ENCODE measurements at places on chromosomes 3 and 15.
A peak's percentile ranks its signal among the peaks of the same experiment; 100 is the strongest.

GRCh38 chr3:157948605-157949383, 157.4 kb downstream of the SHOX2 start:
- no peak for DNase-seq

GRCh38 chr3:24365168-24365567, 129.5 kb downstream of the THRB start:
- no peak for DNase-seq

DNA sequence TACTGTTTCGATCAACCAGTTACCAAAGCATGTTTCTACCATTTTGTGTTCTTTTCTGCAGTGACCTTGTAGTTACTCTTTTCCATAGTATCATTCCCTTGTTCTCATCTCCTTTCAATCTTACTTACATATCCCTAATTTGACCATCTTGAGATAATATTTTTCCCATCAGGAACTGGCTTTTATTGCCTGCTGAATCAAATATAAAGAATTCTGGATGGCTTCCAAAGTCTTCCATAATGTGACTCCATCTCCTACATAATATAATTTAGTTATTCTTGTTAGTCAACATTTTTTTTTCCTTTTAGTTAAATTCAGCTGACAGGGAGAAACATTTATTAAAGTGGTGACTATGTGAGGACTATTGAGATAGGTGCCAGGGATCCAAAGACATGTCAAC, 7.0 kb downstream of the USP8 start:
- no peak for DNase-seq

DNA sequence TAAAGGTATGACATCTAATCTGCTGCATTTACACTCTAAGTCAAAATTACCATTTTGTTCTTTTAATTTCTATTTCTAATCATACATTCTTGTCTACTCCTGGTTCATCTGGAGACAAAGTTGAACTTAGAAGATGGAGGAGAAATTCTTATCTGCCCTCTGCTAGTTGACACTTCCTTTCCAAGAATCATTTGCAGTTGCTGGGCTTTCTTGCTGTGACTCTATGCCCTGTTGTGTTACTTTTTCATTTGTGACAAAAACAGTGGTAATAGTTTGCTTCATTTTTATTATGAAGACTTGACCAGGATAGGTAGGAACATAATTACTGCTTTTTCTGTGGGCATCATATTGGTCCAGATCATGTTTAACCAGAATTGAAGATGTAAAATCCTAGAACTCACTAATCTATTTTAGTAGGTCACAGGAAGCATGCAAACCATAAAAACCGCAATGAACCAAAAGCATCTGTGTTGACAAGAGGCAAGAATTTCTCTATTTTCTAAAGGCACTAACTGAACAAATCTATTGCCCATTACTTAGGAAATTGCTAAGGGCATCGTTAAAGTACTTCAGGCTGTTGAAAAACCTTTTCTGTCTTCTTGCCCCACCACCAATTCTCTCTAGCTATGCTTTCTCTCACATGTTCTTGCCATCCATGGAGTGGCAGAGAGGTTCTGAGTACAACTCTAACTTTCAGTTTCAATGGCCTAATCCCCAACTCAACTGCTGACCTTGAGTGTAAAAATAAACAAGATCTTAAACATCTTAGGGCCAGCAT, 4.2 kb upstream of the CCR2 start:
- DNase-seq: peak; percentile 27

DNA sequence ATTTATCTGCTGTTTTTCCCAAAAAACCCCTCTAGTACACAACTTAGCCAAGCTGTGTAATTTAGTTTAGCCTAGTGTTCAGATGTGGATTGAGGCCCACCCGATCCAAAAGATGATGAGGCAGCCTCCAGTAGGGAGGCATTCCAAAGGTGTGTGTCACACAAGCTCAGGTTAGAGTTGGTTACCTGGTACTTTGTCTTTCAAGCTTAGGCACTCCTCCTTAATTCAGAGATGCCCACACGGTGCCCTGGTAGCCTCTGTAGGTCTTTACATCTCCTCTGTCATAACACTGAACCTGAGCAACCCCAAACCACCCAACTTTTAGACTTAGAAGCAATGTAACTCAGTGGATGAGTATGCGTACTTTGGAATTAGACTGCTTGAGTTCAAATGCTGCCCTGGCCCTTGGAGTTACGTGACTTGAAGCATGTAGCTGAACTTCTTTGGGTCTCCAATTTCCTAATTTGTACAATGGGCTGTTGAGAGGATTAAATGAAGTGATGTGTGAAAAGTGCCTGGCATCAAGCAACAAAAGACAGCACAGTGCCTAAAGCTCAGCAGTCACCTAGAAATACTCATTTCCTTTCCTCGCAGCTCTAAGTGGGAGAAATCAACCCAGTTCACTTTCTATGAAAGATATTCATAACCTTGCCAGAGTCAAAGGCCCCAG, 284.6 kb upstream of the RARB start:
- no peak for DNase-seq

GRCh38 chr3:147383617-147384016, 22.7 kb downstream of the ZIC4 start:
- DNase-seq: no peak

GRCh38 chr3:13353936-13354542, 66.1 kb downstream of the NUP210 start:
- DNase-seq: no peak

- DNase-seq: no peak
Observed at GRCh38 chr3:119310071-119310470, 15.9 kb downstream of the ARHGAP31 start.

GRCh38 chr3:192553707-192554106, 173.6 kb downstream of the FGF12 start:
- DNase-seq: no peak

GRCh38 chr3:61688307-61688984, 127.1 kb downstream of the PTPRG start:
- no peak for DNase-seq

DNA sequence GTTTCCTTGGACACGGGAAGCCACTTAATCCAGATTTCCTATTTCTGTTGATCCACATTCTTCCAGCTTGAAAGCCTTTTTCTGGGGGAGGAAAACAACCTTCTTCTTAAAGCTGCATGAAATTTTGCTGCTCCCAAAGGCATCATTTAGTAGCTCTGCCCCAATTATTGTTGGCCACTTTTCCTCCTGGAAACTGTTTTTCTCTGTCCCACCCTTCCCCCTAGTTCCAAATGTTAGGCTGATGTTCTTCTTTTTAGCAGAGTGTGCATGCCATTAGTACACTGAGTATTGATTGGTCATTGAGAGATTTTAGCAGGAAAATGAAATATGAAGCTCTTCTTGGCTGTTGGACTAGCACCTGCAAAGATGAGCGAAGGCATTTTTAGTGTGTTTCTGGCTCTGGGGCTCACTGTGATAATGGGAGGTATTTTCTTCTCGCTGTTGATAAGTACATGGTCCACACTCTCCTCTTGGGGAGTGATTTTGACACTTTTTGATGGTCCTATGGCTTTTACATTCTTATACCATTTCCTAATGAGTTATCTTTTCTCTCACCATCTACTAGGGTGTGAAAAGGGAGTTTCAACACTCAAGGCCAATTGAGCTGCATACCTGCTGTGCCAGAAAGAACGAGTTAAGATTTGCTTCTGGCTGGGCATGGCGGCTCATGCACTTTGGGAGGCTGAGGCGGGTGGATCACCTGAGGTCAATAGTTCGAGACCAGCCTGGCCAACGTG, 200.5 kb downstream of the PTPRG start:
- DNase-seq: no peak

Measured in activated CD8-positive, alpha-beta T cell treated with anti-CD3 and anti-CD28 coated beads for 36 hours (primary cell).